Stimulated activated CD4-positive, alpha-beta T cell treated with anti-CD3 and anti-CD28 coated beads, Interleukin-12 subunit alpha, Interleukin-12 subunit beta, amount 100 ng/mL, for 24 hours (primary cell): ENCODE measurements at places on chromosomes 7 and 10.

- no peak for DNase-seq
Measured at GRCh38 chr7:118580743-118581382, 356.4 kb downstream of the ANKRD7 start.

DNA sequence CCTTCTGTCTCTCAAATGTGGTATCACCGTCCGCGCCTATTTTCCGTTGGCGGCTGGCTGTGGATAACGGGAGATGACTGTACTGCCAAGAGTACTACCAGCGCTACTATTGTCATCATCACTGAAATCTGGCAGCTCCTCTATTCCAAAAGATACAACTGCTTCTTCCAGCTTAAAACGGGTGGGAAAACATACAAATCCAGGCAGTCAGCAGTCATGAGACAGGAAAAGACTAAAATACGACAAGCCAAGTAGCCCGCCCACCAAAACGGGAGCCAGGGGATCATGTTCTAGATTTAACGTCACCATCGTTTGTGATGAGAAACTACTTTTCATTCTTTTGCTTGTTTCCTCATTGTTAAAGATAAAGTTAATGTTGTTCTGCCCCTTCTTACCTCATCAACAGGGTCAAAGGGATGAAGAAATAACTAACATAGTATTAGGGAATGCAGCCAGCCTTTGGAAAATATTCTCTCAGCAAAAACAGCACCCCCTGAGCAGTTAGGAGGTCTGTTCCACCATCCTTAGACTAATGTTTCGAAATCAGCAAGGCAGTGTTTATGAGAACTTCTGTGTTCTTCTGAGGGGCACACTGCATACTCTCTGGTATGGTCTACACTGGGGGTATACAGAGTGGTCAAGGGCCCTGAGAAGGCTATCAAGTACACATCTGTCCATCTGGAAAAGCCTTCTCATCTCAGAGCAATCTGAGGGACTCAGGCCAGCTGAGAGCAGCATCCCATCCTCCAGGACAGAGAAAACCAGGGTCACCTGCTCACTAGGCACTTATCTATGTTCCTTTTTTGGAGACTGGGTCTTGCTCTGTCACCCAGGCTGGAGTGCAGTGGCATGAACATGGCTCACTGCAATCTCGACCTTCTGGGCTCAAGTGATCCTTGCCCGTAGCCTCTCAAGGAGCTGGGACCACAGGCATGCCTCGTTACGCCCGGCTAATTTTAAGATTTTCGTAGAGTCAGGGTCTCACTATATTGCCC, 47.5 kb downstream of the GNA12 start:
- no peak for DNase-seq

GRCh38 chr7:79702116-79702515, 248.6 kb upstream of the MAGI2 start:
- DNase-seq: no peak

DNA sequence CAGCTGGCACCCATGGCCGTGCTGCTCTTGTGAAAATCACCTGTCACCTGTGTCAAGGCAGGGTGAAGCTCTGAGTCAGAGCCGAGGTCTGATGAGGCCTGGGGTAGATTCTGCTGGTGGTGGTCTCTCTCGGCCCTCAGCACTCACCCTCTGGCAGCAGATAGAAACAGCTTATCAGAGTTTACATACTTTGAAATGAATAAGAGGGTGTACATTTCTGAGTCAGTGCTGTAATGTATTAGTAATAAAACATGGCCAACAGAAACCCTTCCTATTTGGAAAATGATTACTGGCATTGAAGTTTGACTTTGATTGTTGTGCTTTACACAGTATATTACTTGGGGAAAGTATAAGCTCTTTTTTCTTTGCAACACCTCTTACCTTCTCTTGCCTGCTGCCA, 228.8 kb downstream of the SNX10 start:
- DNase-seq: no peak

DNA sequence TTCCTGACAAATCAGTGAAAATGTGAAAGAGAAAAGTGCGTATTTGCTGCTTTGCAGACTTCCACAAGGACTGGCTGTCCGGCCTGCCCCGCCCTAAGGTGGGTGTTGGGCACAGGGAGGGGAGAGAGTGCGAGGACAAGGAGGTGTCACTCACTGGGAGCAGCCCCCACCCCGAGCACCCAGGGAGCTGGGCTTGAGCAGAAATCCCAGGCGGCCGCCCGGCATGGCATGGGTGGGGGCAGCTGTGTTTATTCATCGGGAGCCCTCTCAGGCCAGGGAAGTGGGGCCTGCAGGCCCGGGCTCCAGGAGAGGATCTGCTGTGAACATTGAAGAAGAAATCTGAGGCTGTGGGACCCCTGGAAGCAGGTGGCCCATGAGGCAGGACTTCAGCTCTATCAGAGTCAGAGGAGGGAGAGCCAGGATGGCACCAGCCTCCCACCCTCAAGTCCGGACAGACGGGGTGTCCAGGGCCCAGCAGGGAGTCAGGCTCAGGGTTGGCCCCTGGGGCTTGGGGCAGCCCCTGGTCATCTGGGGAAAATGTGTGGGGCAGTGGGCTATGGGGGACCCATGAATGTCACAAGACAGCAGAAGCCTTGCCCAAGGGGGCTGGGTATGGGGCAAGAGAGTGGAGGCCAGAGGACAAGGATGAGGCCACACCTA, 164.4 kb upstream of the PPP2R2D start:
- DNase-seq: no peak

DNA sequence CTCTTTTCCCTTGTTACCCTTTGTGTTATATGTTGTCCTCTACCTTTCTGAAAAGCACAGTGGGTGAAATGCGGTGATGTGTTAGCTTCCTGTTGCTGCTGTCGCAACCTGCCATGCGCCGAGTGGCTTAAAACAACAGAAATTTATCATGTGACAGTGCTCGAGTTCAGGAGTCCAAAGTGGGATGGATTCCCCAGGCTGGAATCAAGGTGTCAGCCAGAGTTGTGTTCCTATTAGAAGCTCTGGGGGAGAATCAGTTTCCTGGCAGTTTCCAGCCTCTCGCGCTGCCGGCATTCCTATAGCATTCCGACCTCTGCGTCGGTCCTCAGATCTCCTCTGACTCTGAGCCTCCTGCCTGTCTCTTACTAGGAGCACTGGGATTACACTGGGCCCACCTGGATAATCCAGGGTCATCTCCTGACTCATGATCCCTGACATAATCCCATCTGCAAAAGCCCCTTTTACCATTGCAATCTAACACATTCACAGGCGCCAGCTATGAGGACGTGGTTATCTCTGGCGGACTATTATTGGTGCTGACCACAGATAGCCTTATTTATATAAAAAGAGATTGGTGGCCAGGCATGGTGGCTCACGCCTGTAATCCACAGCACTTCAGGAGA, 207.5 kb downstream of the CUX1 start:
- DNase-seq: no peak

GRCh38 chr7:143429770-143430698, 13.2 kb upstream of the TAS2R60 start:
- DNase-seq: no peak

DNA sequence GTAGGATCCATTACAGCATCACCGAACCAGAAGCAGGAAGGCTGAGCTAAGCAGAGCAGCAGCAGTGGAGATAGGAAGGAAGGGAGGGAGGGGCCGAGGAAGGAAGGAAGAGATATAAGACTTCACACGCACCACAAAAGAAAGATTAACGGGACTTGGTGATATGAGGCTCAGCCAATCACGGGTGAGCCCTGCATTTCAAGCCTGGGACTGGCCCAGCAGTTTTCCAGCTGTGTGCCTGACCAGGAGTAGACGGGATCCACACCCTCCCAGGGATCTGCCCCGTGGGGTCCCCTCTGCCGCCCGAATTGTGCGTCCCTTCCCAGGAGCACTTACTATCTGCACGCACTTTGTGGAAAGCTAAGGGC, 16.2 kb downstream of the ATG9B start:
- DNase-seq: no peak

- no peak for DNase-seq
Measured at GRCh38 chr7:138878051-138878450, 80.1 kb upstream of the ATP6V0A4 start.
